ENCODE measurements at places on chromosomes 2 and 18.

DNA sequence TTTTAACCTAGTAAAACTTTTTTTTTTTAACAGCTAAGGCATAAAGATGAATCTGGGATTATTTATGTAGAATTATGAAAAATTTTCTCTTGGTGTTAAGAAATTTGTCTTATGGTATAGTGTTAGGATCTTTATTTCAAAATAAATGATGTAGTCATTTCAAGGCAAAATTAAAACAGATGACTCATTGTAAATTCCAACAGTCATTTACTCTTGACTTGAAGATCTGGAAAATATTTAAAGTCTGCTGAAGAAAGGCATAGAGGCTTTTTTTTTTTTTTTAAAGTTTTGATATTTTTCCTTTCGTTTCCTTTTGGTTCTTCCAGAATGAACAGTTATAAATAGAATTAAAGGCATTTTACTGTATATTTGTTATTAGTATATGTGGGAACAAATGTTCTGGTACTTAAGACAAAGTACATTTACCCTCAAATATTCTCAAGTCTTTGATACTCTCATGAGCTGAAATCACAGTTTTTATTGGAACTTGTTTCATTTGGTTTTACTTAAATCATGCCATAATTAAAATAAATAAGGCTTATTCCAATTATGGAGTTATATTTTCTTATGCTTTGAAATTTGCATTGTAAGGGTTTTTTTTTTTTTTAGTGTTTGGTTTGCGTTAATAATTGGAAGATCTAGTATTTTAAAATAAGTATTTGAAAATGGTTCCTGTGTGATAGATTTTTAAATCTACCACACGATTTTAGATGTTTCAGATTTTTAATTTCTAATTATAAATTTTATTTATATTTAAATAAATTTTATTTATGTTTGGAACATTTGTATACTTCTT, 29.9 kb downstream of the GLS start:
- no peak for DNase-seq

- no peak for DNase-seq
These were observed 27.5 kb downstream of the EML4 start for GRCh38 chr2:42196403-42197267.

- no peak for DNase-seq
These were observed 27.8 kb downstream of the ID2 start for GRCh38 chr2:8709611-8710010.

DNA sequence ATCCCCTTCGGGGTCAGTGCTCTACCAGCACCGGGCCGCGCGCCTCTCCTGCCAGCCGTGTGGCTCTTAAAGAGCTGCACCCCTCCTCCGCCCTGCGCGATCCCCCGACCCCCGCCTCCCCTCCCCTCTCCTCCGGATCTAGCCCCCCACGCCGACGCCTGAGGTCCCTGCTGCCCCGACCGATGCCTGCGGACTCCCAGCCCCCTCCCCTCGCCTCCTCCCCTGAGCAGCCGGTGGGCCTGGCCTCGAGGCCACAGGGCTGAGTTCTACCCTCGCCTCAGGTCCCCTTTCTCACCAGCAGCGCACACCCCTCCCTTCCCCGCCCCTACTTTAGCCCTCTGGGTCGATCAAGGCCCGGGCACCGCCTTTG, 5.8 kb upstream of the SIX3 start:
- no peak for DNase-seq

DNA sequence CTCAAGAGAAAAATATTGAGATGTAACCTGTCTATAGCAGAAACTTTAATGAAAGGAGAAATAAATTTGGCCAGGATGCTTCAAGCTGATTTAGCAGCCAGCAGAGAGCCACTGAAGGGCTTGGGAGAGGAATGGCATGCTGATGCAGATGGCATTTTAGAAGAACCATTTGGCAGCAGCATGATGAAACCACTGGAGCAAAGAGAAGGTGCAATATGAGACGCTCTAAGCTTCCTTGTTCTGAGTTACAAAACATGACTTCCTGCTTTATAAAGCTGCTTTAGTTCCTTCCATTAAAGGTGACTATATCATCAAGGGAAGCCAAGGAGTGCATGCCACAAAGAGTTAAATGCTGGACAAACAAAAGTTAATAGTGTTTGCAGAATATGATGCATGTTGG, 189.7 kb downstream of the PID1 start:
- no peak for DNase-seq

GRCh38 chr18:80189531-80189865, 57.8 kb downstream of the PARD6G start:
- no peak for DNase-seq

- no peak for DNase-seq
These were observed 705.7 kb upstream of the SALL3 start for GRCh38 chr18:78273876-78274275.

DNA sequence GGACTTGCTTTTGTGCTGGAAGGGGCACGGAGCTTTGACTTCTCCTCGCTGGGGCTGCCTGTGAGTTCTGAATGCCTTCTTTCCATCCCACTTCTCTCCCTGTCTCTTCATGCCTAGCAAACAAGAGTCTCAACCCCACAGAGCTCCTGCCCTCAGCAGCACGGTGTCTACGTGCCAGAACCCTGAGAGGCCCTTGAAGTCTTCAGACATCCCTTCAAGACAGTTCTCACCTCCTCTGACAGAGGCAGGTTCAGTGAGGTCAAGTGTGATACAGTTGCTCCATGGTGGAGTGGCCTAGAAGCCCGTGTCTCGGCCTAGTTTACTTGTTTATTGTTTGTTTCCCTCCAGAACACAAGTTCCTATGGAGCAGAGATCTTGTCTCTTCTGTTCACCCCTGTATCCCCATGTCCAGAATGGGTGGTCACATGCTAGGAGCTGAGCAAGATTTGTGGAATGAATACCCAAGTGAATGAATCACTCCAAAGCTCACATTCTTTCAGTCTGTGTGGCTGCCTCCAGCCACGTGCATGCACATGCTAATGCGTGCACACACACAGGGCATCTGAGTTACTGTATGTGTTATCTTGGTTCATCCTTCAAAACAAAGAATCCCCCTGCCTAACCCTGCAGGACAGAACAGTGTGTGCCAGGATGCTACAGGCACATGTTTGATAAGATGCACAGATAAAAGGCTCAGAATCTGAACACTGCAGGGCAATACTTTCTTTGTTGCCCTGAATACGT, 391.6 kb downstream of the NBAS start:
- DNase-seq: no peak

DNA sequence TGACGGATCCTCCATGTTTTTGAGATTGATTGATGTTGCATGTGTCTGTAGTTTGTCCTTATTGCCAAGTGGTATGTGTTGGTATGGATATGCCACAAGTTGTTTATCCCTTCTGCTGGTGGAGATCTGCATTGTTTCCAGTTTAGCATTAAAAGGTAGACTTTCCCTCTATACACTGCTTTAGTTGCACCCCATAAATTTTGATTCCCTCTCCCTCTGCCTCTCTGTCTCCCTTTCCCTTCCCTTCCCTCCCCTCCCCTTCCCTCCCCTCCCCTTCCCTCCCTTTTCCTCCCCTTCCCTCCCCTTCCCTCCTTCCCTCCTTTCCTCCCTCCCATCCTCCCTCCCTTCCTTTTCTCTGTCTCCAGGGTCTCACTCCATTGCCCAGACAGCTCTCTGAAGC, 18.6 kb upstream of the TOGARAM2 start:
- DNase-seq: no peak

DNA sequence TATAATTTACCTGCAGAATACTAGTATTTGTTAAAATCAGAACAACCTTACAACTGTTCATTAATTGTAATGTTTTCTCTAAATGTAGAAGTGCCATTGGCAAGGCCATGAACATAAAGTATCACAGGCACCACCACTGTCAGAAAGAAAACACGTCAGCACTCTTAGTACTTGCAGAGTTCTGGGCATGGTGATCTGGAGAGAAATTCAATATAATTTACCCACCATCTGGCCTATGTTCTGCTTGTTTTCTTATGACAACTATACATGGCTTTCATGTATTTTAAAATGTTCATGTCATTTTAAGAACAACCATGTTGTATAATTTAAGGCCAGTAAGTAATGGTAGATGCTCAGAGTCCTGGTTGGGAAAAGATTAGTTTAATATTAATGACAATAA, 114.2 kb upstream of the SULT1C3 start:
- DNase-seq: no peak

- no peak for DNase-seq
These were observed 954.1 kb downstream of the SOCS6 start for GRCh38 chr18:71242981-71243380.

- DNase-seq: no peak
These were observed 150.2 kb downstream of the FSHR start for GRCh38 chr2:49004036-49004626.

DNA sequence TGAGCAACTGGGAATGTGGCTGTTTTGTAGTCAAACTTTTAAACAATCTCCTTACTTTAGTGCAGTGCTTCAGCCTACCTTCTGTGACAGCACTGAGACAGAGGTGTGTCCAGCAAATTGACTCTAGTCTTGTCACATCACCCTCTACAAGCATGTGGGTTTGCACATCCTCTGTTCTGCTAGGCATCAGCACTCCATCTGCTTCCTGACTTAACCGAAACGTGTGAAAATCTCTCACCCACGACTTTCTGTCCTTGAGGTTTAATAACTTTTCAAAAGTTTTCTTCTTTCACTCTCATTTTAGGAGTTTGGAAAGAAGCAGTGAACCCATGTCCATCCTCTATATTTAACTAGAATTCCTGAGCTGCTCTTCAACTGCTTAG, 42.6 kb downstream of the TTR start:
- no peak for DNase-seq

DNA sequence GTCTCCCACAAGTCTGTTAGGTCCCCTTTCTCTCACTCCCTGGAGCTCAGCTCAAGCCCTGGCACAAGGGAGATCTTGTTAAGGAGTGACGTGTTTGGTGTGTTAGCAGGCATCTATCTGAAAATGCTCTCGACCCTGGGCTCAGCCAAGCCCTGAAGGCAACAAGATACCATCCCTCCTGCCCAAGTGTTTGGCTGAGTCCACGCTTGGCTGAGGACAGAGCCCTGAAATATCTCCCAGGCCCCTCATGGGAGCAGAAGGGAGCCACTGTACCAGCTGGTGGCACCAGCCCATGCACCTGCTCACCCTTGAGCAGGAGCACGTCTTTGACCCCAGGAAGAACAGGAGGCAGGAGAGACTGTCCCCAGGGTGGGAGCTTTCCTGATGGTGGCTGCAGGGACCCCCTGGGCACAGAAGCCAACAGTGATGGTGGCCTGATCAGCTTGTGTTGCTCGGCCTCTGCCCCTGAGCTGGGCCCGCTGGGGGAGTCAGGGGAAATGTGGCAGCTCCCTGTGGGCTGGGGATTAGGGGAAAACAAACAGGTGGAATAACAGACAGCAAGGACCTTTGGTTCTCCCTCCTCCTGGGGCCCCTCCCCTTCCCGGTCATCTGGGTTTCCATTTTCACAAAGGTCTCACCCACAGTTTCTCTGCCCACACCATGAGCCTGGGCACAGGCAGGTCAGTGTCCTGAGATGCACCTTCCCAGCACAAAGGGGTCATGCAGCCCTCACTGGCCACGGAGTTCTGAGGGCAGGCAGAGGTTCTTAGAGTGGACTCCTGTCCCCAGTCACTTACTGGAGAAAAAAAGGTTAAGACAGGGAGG, 91.6 kb downstream of the RHOB start:
- DNase-seq: no peak

DNA sequence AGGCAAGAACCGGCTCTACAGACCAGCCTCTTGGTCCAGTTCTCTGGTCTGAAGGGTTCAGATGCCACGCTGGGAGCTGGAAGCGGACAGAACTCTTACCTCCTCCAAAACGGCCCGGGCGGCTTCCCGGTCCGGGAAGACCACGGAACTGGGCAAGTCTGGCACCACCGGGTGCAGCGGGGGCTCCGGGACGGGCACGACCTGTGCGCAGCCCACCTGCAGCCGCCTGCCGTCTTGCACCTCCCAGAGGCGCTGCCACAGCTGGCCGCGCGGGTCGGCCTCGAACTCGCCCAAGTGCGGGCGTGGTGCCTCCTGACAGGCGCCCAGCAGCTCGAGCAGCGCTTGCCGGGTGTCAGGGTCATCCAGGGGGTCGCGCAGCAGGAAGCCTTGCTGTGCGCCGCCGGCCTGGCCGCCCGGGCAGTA, 773 bp downstream of the CMPK2 start:
- no peak for DNase-seq

- no peak for DNase-seq
These were observed 25.4 kb downstream of the PSTPIP2 start for GRCh38 chr18:46046688-46047087.

DNA sequence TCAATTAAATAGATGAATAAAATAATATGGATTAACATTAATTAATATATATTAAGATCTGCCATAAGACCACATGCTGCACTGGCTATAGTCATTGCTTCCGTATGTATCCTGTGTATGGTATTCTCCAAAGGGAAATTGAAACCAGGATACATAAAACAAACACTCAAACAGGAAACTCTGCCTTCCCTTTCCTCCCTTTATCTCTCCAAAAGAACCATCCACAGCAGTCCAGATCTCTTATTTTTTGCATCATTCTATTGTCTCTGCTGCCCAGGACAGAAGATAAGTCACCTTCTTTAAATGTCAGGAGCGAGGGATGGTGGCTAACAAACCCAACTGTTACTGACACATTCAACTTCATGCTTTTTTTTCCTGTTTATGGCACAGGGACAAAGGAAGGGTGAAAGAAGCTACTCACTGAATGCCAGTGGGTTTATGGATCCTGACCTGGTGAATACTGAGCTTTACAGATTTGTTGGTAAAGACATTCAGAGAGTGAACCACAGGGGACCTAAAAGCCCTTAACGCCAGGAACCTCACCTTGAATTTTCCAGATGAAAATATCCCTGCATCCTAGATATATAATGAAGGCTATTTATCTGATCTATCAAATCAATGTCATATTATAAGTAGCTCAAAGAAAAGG, 67.5 kb downstream of the CSRNP3 start:
- no peak for DNase-seq

- no peak for DNase-seq
These were observed at the start of gene GPR155 for GRCh38 chr2:174486563-174487107. Gene GPR155 (minus strand): TSS chr2:174487029. CDS start chr2:174481956, 5,073 bp downstream.

GRCh38 chr18:68498185-68498584, 216.7 kb downstream of the TMX3 start:
- DNase-seq: no peak

GRCh38 chr18:74233933-74234325, 57.8 kb downstream of the CYB5A start:
- DNase-seq: no peak

DNA sequence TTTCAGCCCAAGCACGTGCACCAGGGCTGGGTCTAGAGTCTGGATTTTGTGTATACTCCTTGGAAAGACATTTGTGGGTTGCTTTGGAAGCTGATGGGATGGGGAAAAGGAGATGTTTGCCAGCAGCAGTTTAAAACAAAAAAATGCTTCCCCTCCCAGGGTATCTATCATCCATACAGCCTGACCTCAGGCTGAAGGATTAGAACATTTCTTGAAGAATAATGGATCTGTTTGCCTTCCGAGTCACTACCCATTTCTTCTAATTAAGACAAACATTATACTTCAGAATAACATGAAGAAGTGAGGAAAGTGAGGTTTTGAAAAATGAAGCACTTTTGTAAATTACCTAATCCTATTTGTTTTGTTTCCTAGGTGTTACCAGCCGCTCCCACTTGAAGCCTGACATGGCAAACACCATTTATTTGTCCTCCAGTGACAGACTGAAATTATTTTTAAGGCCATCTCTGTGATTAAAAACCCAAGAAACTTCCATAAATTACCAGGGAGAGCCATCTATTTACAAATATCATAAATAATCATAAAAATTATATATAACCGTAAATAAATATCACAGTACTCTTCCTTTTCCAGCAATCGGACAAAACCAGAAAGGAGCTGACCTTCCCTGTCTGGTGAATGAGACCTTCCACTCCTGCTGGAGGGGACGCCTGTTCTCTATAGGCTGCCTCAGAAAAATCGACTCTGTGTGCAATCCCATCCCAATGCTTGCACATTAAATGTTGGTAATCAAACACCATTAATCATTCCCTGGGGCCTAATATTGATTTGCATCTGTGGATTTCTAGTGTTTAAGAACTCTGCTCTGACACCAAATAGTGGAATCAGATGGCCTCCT, 106.8 kb downstream of the C1D start:
- DNase-seq: no peak

All from GM19239 (cell line).